AG10803 (cell line): ENCODE measurements at places on chromosomes 16 and 17.
A peak's percentile ranks its signal among the peaks of the same experiment; 100 is the strongest.

DNA sequence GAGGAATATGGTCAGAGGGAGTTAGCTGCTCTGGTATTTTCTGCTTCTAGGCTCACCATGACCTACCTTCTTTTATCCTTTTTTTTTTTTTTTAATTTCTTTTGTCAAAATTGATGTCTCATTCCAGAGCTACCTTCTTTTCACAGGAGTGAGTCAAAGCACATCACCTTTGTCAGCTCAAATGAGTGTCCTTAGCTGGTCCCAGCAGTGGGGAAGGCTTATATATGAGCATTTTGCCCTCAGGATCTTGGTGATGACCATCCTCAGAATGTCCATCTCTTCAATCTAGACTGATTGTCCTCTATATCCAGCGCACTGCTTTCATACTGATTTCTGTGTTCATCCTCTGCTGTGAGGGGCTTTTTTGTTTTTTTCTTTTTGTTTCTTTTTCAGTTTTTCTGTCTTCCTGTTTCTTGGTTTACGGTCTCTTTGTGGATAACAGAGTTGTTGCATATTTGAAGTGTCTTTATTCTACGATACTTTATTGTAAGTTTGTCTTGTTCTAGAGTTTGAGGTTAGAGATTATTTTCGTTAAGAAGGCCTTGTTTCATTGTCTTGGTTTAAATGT, 24.9 kb downstream of the CBFB start:
- DNase-seq, result no peak

DNA sequence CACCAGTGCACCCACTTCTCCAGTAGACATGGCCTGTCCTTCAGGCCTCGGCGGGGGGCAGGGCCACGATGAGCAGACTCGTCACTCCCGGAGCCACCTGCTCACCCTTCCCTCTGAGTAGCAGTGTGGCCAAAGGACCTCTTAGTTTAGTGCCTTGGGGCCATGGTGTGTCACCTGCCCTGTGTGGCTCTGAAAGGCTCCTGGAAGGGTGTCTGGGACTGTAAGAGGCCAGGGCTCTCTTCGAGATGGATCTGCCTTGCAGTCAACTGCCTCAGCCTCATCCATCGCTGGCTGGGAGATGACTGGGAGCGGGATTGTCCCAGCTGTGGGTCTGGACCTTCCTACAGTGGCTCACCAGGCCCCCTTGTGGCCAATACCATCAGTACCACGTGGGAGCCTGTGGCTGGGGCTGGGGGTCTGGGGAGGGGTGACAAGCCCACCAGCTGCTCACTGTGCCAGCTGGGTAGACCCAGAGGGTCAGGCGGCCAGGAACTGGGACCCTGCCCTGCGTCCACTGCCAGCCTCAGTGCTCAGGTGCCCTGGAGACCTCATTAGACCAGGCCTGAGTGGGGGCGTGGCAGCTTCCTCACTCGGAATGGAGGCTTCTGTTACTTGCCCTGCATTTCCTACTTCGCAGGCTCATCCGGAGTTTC, 133.4 kb downstream of the OR1D5 start:
- no peak for DNase-seq

DNA sequence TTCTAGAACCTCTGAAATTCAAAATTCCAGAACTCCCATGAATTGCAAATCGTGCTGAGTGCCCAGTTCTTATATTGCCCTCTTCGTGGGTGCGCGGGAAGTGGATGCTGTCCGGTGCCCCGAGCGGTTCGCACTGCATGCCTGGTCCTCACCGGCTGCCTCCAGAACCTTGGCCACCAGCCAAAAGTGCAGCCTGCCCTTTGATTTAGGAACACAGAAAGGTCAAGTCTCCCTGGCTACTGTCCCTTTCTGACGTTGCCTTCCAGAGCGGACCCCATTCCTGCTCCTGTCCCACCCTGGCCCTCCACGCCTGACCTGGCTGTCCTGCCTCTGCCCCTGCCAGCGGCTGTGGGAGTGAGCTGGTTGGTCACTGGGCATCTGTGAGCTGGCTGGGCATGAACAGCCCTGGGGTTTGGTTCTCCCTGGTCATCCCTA, 9.7 kb downstream of the NEUROD2 start:
- DNase-seq, result no peak

- no peak for DNase-seq
Measured at GRCh38 chr16:78490847-78491246, 391.4 kb downstream of the WWOX start.

GRCh38 chr16:1915732-1916639, 2.2 kb downstream of the HS3ST6 start:
- no peak for DNase-seq

GRCh38 chr17:75525806-75526554, 483 bp downstream of the LLGL2 start:
- DNase-seq, result no peak

DNA sequence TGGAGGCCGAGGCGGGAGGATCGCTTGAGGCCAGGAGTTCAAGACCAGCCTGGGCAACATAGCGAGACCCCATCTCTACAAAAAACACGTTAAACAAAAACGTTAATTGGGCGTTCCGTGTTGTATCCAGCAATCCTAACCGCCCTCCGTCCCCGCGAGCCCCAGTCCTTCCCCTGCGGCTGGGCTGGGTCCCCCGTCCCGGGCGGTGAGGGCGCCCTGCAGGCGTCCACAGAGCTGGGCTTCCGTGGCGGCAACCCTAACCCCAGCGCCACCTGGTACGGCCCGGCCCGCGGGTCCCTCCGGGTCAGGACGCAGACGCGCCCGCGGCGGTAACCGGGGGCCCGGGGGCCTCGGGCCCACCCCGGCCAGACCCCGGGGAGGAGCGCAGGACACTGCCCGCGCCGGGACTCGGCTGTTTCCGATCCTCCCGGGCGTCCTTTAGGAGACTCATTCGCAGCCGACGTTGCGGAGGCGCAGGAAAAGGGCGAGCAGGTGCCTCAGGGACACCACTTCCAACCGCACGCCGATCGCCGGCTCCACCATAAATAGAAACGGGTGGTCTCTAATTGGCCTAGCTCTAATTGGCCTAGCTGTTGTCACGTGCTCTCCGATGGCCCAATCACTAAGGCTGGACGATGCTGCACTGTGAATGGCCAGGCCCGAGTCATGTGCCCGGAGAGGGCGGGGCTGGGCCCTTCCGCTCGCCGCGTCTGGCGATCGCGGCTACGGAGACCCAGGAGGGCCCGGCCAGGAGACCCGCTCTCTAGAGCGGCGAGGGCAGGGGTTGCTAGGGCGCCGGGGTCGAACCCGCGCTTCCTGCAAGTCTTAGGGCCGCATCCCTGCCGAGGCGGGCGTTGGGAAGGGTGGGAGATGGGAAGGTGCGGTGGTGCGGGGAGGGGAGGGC, 19.0 kb upstream of the CSNK1D start:
- DNase-seq, result peak; percentile 97
